Adrenal gland (tissue), 19 donors: ENCODE measurements at places on chromosomes 11 and 22. TPM values are rescaled to one million over a fixed set of nuclear protein-coding genes. Genes with fewer than 3 reads are reported as not detected.

DUSP18 gene
- total RNA-seq = 5.3 TPM

CHRM4 gene
- total RNA-seq = not detected

TTC28 gene
- 43.0 TPM for total RNA-seq

RELT gene
- total RNA-seq = 5.9 TPM

JHY gene
- total RNA-seq = 1.2 TPM

MUC5AC gene
- total RNA-seq = not detected

DNA sequence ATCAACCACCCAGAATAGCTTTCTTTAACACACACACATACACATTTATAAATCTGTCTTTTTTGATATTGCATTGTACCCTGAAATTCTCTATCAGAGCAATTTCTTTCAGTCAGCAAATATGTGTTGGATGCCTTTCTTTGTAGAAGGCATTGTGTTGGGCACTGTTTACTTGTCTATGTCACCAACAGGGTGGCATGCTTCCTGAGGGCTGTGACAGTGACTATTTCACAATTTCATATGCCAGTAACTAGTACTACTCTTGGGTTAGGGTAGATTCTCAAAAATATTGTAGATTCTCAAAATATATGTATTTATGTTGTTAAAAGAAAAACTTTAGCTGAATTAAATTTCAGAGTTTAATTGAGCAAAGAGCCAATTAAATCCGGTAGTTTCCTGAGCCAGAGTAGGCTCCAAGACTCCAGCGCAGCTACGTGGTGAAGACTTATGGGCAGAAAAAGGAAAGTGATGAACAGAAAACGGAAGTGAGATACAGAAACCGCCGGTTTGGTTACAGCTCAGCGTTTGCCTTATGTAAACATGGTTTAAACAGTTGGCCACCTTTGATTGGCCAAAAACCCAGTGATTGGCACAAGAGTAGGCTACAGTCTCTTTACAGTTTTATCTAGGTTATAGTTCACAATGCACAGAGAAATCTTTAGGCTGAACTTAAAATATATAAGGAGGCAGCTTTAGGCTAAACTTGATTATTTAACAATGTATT lies 723.3 kb downstream of the NTM start:
- no peak for DNase-seq

DNA sequence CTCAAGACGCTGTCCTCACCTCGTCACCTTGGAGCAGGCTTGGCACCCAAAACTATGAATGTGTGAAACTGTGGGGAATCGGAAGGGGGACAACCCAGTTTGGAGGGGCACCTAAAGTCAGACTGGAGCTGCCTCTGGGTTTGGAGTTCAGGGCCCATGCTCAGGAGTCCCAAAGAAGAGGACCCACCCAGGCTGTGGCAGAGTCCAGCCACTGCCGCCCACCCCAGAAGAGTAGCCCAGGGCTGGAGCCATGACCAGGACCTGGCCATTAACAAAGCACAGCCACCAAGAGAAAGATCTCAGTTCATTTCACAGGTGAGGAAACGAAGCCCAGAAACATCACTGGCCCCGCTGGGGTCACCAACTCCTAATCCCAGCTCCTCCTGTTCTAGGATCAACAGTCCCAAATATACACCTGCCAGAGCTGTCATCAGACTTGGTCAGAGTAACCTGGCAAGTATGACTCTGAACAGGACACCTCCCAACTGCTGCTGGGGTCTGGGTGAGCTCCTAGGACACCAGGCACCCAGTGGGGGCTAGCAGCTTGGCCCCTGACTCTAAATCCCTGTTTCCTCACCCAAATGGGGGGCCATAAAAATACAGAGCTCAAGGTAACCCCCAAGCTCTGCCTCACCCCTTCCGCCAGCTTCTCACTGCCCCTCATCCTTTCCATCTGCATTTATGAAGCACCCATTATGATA lies 2.7 kb downstream of the RAB3IL1 start:
- peak; percentile 6 for DNase-seq

DNA sequence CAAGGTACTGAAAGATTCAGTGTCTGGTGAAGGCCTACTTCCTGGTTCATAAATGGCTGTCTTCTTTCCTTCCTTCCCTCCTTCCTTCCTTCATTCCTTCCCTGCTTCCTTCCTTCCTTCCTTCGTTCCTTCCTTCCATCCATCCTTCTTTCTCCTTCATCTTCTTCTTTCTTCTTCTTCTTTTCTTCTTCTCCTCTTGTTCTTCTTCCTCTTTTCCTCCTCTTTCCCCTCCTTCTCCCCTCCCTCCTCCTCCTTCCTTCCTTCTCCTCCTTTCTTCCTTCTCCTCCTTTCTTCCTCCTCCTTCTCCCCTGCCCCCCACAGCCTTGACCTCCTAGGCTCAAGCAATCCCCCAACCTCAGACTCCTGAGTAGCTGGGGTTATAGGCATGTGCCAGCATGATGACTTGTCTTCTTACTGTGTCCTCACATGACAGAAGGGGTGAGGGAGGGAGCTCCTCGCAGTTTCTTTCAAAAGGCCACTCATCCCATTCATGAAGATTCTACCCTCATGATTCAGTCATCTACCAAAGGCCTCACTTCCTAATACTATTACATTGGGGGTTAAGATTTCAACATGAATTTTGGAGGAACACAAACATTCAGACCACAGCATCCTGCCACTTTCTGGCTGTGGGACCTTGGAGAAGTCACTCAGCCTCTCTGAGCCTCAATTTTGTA lies 22.6 kb upstream of the CCDC134 start:
- no peak for DNase-seq

DNA sequence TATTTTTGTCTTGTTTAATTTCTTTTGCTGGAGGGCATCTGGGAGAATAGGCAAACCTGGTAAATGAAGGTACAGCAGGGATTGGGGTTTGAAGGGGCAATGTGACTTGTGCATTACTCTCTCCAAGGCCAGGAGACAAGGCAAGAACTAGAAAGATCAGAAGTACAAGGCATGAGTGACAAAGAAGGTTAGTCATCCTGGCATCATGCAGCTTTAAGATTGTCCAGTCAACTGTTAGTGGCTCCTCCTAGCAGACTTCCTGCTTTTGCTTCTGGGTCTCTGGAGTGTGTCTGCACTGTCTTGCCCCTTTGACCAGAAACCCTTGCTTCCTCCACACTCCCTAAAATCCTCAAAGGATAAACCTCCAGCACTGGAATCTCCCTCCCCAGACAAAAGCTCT lies 27.2 kb upstream of the GLYATL1 start:
- no peak for DNase-seq

GRCh38 chr22:37983860-37984791 lies at the start of gene SOX10:
Gene SOX10, minus strand, starts transcription at chr22:37984555. Its CDS starts 771 bp downstream, at chr22:37983784.
- DNase-seq = no peak

GRCh38 chr11:84558085-84558905 lies 1068.8 kb downstream of the DLG2 start:
- DNase-seq = peak; percentile 23

GRCh38 chr11:14288189-14288935 lies 70.6 kb downstream of the RRAS2 start:
- no peak for DNase-seq

- peak; percentile 90 for DNase-seq
Measured at GRCh38 chr11:95705485-95706124, 84.0 kb downstream of the FAM76B start.

- DNase-seq = no peak
Measured at GRCh38 chr22:34972191-34972897, 93.6 kb upstream of the ISX start.

DNA sequence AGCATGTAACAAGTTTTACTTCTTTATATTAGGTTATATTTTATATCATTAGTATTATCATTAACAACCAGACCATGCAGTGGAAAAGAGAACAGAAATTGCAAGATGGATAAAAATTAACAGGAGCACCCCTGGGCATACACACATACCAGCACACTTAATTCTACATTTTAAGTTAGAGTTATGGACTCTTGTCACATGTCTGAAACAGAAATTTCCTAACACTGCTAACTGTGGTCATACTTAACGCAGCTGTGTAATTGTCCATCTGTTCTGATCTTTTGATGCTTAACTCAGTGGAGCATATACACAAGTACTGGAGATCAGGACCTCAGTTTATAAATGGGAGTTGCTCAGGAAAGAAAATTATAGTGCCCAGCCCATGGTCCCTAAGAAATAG lies 358 bp downstream of the OR52H1 start:
- DNase-seq = no peak

- no peak for DNase-seq
Measured at GRCh38 chr11:85827748-85828639, 17.1 kb upstream of the SYTL2 start.

DNA sequence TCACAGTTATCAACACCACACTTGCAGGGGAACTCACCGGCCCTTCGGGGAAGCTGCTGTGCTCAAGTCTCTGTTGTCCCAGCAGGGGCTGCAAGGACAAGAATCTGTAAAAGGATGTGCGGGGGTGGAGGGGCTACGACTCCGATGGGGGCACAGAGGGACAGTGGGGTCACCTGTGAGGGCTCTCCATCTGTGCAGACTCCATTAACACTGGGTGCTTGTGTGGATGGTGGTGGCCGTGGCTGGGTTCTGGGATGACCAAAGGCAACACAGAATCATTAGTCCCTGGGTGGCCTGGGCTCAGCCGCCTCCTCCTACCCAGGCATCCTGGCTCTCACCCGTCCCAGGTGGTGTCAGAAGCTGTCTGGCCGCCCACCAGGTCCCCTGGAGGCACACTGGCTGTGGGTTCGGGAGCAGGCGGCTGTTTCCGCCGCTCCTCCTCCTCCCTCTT lies 10.2 kb upstream of the RBM4B start:
- DNase-seq = no peak

DNA sequence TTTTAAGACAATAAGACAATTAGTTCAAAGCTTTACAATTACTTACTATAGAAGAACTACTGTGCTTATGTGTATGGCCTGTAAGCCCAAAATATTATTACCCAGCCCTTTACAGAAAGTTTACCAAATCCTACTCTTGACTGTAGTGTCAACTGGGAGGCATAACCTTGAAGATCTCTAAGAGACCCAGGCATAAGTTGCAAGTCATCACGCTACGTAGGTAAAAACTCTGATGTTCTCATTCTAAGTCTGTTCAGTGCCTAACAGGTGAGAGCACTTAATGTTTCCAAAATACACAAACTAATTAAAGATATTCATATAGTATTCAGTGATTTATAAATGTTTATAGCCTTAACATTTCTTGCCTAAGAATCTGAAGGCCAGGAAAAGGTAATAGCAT lies 12.9 kb downstream of the SESN3 start:
- no peak for DNase-seq

DNA sequence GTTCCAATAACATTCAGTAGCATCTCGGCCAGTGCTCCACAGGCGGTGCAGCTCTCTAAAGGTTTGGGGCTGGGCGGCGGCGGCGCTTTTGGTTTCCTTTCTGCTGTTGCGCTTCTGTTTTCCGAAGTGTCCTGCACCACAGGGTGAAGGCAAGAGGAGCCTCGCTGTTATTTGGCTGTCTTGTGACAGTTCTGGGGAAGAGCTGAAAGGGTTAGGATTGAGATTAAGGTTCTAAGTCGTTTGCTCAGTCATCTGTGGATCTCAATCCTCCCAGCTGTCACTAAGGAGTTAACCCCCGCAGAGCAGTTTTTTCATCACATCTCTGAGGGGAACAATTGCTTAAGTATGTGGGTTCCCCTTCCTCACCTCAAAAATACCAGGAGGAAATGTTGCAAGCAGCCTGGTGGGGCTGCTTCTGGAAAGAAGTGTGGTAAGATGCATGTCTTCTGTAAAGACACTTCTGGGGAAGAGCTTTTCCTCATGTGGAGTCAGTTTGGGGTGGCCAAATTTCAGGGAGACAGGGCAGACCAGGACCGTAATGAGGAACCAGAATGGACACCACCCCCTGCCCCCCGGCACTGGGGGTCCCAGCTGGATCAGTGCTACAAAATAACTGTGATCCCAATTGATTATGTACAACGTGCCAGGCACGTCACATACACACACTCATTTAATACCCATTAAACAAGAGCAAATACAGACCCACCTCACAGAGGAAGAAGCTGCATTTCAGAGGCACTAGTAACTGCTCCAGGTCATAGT lies 14.2 kb downstream of the TMEM121B start:
- no peak for DNase-seq

GRCh38 chr11:60864856-60865513 lies 2.4 kb upstream of the ZP1 start:
- no peak for DNase-seq

DNA sequence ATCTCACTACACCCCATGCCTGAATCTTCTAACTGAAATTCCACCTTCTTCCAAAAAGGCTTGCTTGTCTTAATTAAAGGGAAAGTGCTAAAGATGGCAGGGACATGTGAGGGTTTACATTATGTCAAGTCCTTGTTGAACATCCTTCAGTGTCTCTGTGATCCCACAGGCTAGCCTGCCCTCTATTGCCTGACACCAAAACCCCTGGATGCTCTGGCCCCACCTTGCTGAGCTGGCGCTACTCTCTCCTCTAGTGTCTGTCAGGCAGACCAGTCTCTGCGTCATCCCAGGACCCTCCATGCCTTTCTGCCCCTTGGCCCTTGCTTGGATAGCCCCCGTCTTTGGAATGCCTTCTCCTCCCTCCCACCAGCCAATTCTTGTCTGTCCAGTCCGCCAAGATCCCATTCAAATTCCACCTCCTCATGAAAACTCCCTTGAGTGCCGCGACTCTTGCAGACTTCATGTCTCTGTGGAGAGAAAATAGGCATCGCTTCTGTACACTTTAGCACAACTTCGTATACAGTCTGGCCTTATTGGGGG lies 69.3 kb downstream of the PKNOX2 start:
- DNase-seq = no peak

DNA sequence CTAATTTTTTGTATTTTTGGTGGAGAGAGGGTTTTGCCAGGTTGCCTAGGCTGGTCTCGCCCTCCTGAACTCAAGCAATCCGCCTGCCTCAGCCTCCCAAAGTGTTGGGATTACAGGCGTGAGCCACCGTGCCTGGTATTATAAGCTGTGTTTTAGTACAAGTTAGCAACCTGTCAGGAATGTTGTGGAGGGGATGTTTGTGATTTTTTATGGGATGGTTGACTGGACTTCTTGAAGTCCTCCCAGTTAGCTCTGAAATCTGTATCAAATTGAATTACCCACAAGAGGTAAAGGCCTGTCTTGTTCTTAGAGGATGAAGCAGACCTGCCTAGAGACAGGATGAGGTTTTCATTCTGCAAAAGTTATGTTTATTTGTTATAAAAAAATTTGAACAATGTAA lies 34.1 kb upstream of the IL18BP start:
- no peak for DNase-seq
